ENCODE measurements at places on chromosomes 13 and 19. TPM values are rescaled to one million over a fixed set of nuclear protein-coding genes. Genes with fewer than 3 reads are reported as not detected.

The CLC gene
- total RNA-seq: not detected

The CD22 gene
- 0.41 TPM for total RNA-seq

The CFAP97D2 gene
- not detected for total RNA-seq

The GPX4 gene
- 217 TPM for total RNA-seq

The LMTK3 gene
- 5.3 TPM for total RNA-seq

The SLC15A1 gene
- total RNA-seq: not detected

The ZNF574 gene
- total RNA-seq: 18.3 TPM

The MBD3L2 gene
- not detected for total RNA-seq

The CLEC11A gene
- 0.89 TPM for total RNA-seq

The ZNF45 gene
- total RNA-seq: 17.9 TPM

The CFD gene
- 1.5 TPM for total RNA-seq

Measured in activated CD8-positive, alpha-beta memory T cell treated with anti-CD3 and anti-CD28 coated beads, Interleukin-2, amount 10 ng/mL, durations not matched to agents 7 days and 5 days (primary cell).